LoVo (cell line): ENCODE measurements at places on chromosomes 6 and 20.

DNA sequence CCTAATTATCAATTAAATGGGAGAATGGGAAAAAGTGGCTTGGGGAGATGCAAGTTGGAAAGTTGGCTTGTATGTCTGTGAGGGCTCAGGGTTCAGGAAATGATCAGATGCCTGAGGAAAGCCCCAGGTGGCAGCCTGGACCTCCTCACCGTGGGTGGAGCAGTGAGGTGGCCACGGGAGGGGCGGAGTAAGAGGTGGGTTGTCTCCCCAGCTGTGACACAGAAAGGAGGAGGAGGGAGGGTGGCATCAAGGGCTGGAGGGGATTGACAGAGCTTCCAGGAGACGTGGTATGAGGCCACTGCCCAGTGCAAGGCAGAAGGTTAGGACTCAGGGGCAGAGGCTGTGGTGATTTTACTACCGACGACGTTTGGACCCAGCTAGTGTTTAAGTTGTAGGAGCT, 672.2 kb downstream of the PRKN start:
- no peak for DNase-seq

GRCh38 chr6:99485395-99485773, 29.8 kb downstream of the USP45 start:
- DNase-seq: no peak

GRCh38 chr6:159929819-159930218, 39.0 kb downstream of the MAS1 start:
- DNase-seq: no peak

DNA sequence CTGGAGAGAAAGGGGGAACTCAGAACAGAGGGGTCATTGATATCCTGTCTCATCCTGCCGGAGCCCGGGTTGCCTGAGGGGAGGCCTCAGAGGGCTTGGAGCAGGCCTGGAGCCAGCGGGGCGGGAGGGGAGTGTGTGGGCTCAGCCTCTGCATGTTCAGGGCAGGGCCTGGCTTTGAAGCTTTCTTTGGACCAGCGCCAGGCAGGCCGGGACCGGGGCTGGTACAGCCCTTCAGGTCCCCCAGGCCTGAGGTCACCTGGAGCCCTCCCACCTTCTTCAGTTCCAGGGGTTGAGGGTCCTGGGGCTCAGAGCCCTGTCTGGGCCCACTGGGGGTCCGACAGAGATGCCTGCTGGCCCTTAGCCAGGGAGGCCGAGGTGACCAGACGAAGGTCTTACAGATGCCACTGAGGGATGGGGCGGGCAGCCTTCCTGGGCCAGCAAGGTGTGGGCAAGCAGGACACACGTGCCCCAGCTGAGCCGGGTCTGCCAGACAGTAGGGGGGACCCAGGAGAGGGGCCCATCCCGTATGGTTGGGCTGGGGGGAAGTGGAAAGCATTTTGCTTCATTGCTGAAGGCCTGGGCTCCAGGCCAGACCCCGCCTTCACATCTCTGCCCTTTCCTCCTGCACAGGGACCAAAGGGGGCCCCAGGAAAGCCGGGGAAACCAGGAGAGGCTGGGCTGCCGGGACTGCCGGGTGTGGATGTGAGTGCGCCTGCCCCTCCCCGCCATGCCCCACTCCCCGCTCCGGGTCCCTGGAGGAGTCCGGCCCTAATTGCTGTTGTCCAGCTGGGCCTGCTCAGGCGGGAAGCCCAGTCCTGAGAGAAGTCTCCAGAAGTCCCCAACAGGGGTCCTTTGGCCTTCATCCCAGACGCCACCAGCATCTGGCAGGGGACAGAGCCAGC, 2.0 kb downstream of the COL9A3 start:
- peak; percentile 27 for DNase-seq

DNA sequence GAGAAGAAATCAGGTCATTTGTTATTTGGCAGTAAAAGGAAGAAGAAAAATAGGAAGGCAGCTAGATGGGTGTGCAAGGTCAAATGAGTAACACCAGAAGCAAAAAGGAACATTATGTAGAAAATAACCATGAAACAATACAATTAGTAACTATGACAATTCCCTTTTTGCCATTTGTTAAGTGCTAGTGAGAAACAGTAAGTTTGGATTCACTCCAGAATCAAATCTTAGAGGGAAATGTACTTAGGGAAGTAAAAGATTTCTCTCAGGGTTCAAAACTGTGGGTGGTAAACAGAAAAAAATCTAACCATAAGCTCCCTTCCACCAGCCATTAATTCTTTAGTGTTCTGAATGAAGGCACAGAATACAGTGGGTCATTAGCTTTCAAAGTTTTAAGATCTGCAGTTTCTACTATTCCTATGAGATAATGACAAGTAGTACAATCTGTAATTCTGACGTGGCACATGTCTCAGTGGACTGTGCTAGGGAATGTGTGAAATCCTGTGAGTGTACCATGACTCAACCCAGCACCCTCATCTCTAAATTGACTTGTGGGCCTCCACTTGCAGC, 17.1 kb downstream of the REPS1 start:
- DNase-seq: no peak

DNA sequence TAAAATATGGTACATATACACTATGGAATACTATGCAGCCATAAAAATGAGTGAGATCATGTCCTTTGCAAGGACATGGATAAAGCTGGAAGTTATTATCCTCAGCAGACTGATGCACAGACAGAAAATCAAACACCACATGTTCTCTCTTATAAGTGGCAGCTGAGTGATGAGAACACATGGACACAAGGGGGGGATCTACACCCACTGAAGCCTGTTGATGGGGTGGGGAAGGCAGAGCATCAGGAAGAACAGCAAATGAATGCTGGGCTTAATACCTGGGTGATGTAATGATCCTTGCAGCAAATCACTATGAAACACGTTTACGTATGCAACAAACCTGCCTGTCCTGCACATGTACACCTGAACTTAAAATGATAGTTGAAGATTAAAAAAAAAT, 71.3 kb downstream of the MANEA start:
- no peak for DNase-seq

- DNase-seq: no peak
These were observed 9.9 kb upstream of the SCGN start for GRCh38 chr6:25641940-25642666.

DNA sequence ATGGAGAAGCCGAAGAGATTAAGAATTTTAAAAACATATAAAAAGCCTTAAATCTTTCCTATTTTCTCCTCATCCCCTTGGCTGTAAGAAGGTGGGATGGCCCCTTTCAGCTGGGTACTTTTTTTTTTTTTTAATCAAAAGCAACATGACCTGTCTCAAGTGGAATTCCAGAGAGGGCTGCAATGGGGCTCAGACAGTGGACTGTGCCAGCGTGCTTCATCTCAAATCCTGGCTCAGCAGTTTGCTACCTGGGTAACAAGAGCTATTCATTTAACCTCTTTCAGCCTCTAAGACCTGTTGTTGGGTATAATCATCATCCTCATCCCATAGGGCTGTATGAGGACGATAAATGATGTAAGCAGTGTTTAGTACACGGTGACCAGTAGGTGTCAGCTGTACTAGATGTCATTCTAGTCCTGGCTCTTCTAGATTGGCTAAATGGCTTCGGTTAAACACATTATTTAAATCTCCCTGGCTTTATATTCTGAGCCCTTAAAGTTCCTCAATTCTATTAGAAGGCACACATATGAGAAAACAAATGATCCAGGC, 6.9 kb upstream of the PPP1R3G start:
- DNase-seq: peak; percentile 7

DNA sequence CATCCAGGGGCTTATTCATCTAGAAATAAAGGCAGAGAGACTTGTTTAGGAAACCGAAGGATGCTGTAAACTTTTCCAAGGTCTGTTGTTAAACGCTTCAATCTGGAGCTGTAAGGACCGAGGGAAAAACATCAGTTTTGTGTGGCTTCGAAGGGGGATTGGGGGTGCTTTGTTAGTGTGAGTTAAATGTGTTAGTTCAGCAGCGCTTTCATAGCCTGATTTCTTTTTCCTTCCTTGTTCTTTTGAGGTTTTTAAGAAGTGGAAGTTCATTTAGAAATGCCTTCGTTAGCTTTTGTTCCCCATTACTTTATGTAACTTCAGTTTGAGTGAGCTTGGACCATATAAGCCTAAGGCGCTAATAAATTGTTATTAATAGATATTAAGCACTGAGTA, 1.5 kb downstream of the ANKS1A start:
- DNase-seq: no peak

DNA sequence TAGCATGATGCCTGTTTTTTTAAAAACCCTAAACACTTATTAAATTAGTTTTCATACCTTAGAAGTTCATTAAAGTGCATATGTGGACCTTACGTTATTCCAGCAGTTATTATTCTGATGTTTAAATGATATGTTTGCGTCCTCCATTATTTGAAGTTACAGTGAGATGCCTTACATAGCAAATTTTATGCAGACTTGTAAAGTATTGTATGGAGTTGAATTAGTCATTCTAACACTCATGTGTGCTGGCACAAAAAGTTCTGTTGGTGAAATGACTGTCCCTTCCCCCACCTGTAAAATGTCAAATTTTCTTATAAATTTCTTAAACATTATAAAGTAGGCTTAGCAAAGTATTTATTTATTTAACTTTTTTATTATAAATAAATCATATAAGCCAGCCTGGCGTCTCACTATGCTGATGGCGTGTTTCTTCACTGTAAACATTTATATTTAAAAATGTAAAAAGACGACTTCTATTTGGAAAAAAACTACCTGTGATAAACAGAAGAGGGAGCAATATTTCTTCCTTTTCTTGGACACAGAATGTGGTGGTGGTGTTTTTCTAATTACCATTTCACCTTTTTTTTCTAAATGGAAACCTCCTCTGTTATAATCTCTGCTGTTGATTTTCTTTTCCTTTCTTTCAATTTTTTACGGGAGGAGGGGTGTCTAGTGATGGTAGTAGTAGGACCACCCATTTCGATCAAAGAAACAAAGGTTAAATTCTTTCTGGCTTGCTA, 155.4 kb downstream of the RFPL4B start:
- no peak for DNase-seq
